ENCODE measurements at places on chromosomes 6 and 20. TPM values are rescaled to one million over a fixed set of nuclear protein-coding genes. Genes with fewer than 3 reads are reported as not detected.

ZNF334 gene
- total RNA-seq, result not detected

SH3BGRL2 gene
- 0.32 TPM for total RNA-seq

ATP9A gene
- total RNA-seq, result 15.7 TPM

PGBD1 gene
- total RNA-seq, result 4.1 TPM

FAM209B gene
- 0.33 TPM for total RNA-seq

SALL4 gene
- 1.4 TPM for total RNA-seq
